Tibial artery (tissue), 4 donors: ENCODE measurements at places on chromosomes 13 and 19.

DNA sequence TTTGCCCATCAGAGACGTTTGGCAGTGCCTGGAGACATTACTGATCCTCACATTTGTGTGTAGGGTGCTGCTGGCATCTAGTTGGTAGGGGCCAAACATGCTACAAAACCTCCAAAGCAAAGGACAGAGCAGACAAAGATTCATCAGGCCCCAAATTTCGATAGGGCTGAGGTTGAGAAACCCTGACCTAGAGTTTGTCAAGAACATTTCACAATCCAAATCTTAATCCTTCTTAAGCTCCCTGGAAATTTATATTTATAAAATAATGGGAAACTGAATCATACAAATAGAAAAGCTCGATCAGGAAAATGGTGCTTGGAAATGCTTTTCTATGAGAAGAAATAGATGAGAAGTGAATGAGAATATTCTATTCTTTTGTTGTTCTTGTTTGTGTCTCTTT is 273.6 kb downstream of the DCT start:
- no peaks in the 10 kb centered on the region for H3K36me3 ChIP-seq
- no peak overlapping the region for H3K27ac ChIP-seq
- no peak overlapping the region for H3K4me3 ChIP-seq
- no peaks in the 10 kb centered on the region for H3K4me1 ChIP-seq
- no peaks in the 10 kb centered on the region for H3K27me3 ChIP-seq

- no peak for DNase-seq
- H3K4me3 ChIP-seq, result no peak overlapping the region
- H3K36me3 ChIP-seq, result no peaks in the 10 kb centered on the region
- H3K4me1 ChIP-seq, result no peaks in the 10 kb centered on the region
- H3K27me3 ChIP-seq, result no peaks in the 10 kb centered on the region
These were observed 350.1 kb downstream of the PCDH9 start for GRCh38 chr13:66879988-66880387.

- H3K27me3 ChIP-seq, result no peaks in the 10 kb centered on the region
- H3K27ac ChIP-seq, result no peak overlapping the region
- H3K36me3 ChIP-seq, result no peaks in the 10 kb centered on the region
- no peak overlapping the region for H3K4me3 ChIP-seq
These were observed 473.0 kb upstream of the SLC10A2 start for GRCh38 chr13:103539265-103539664.

DNA sequence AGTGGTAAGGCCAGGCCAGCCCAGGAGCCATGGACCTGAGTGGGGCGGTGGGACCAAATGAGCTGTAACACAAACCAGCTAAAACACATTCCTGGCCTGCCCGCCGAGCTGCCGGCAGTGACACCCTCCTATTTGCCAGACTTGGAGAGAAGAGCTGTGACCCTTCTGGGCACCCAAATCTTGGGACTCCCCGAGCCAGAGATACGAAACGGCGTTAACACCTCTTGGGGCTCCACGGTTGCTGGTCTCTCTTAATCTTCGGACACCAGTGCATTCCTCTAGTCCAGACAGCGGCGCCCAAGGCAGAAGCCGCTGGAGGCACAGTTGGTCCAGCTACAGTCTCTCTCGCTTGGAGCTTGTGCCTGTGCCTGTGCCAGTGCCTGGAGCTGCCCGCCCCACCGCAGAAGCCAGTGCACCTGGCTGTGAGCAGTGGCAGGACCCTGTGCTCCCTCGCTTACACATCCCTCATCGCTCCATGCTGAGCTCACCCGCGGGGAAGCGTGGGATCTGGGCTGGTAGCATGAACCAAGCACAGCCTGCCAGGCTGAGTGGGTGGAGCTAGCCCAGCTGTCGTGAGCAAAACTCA is 147.2 kb upstream of the KLHL1 start:
- no peak overlapping the region for H3K27ac ChIP-seq
- no peak overlapping the region for H3K4me3 ChIP-seq
- H3K4me1 ChIP-seq, result no peaks in the 10 kb centered on the region

- DNase-seq, result no peak
- H3K36me3 ChIP-seq, result no peaks in the 10 kb centered on the region
- no peaks in the 10 kb centered on the region for H3K4me1 ChIP-seq
- no peak overlapping the region for H3K27ac ChIP-seq
- H3K27me3 ChIP-seq, result no peaks in the 10 kb centered on the region
These were observed 1662.6 kb upstream of the MIR17HG start for GRCh38 chr13:89684896-89685295.

DNA sequence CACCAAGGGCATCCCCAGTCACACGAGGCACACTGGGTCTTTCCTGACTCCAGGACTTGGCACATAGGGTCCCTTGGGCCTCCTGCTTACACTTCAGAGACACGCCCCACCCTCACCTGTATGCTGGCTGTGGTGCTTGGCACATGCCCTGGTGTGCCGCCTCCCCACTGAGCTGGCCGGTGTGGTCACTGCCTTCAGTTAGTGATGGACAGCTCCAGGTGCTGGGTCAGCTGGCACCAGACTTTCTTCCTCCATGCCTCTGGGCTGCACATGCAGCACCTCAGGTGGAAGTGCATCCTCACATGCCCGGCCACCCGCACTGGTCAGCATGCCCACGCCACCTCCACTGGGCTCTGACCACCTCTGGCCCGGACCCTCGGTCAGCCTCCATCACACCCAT is 52.9 kb downstream of the KLF2 start:
- H3K36me3 ChIP-seq, result peaks cover 25% of the 10 kb centered on the region
- no peak for DNase-seq
- H3K4me1 ChIP-seq, result peaks cover 15% of the 10 kb centered on the region
- no peaks in the 10 kb centered on the region for H3K27me3 ChIP-seq
- H3K4me3 ChIP-seq, result no peak overlapping the region
- H3K27ac ChIP-seq, result no peak overlapping the region

- no peaks in the 10 kb centered on the region for H3K4me1 ChIP-seq
- H3K36me3 ChIP-seq, result peaks cover 100% of the 10 kb centered on the region
- DNase-seq, result no peak
- no peak overlapping the region for H3K4me3 ChIP-seq
- H3K27ac ChIP-seq, result no peak overlapping the region
These were observed 11.8 kb upstream of the SHD start for GRCh38 chr19:4267101-4267900.

DNA sequence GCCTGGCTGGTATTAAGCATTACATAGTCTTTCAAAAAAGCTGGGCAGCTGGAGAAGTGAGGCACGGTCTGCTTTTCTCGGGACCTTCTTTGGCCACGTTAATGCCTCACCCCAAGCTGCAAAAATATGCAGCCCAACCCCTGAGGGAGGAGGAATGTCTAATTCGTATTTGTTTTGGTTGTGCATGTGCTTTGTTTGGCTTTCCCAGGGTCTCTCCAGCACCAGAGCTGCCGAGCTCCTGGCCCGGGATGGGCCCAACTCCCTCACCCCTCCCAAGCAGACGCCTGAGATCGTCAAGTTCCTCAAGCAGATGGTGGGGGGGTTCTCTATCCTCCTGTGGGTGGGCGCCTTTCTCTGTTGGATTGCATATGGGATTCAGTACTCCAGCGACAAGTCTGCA is 7.9 kb downstream of the ATP12A start:
- DNase-seq, result no peak
- no peaks in the 10 kb centered on the region for H3K36me3 ChIP-seq
- H3K27me3 ChIP-seq, result no peaks in the 10 kb centered on the region
- no peak overlapping the region for H3K27ac ChIP-seq

- H3K36me3 ChIP-seq, result no peaks in the 10 kb centered on the region
- H3K4me1 ChIP-seq, result no peaks in the 10 kb centered on the region
- no peak overlapping the region for H3K4me3 ChIP-seq
These were observed 38.4 kb downstream of the CD320 start for GRCh38 chr19:8269724-8270123.
